ENCODE measurements at places on chromosomes 2 and 18.
A peak's percentile ranks its signal among the peaks of the same experiment; 100 is the strongest.

- no peak for DNase-seq
Measured at GRCh38 chr2:24855022-24855622, 61.9 kb downstream of the CENPO start.

- peak; percentile 93 for DNase-seq
Measured at GRCh38 chr2:81087646-81088045, 783.1 kb upstream of the LRRTM1 start.

GRCh38 chr2:120224735-120225548, 1.7 kb upstream of the TMEM185B start:
- peak; percentile 52 for DNase-seq

DNA sequence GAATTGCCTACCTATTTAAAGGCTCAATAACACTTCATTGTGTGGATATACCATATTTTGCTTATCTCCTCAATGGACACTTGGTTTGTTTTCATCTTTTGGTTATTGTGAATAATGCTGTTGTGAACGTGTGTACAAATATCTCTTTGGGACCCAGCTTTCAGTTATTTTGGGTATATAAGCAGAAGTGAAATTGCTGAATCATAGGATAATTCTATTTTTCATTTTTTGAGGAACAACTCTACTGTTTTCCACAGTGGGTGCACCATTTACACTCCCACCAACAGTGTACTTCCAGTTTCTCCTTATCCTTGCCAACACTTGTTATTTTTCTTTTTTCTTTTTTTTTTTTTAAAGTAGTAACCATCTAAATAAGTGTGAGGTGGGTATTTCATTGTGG, 29.0 kb downstream of the PTPN4 start:
- no peak for DNase-seq

Measured in NCI-H524 (cell line).